ENCODE measurements at places on chromosomes 4 and X. TPM values are rescaled to one million over a fixed set of nuclear protein-coding genes. Genes with fewer than 3 reads are reported as not detected.

DNA sequence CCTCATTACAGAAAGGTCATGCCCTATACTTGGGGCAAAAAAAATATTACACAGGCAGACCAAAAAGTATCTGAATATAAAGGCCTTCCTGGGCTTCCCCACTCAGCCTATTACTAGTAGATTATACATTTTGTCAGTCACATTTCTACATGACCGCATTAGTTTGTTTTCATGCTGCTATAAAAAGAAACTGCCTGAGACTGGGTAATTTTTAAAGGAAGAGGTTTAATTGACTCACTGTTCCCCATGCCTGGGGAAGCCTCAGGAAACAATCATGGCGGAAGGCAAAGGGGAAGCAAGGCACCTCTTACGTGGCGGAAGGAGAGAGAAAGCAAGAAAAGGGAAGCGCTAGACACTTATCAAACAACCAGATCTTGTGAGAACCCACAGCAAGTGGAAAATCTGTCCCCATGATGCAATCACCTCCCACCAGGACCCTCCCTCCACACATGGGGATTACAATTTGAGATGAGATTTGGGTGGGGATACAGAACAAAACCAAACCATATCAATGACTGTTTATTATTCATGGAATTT lies 1312.0 kb downstream of the PCDH7 start:
- H3K4me1 ChIP-seq, result no peaks in the 10 kb centered on the region
- no peaks in the 10 kb centered on the region for H3K36me3 ChIP-seq
- H3K4me3 ChIP-seq, result no peak overlapping the region
- DNase-seq, result no peak

- no peak overlapping the region for H3K27ac ChIP-seq
- H3K4me3 ChIP-seq, result no peak overlapping the region
- no peaks in the 10 kb centered on the region for H3K27me3 ChIP-seq
- no peaks in the 10 kb centered on the region for H3K36me3 ChIP-seq
- DNase-seq, result no peak
These were observed 138.5 kb downstream of the COL4A6 start for GRCh38 chrX:108299704-108300103.

DNA sequence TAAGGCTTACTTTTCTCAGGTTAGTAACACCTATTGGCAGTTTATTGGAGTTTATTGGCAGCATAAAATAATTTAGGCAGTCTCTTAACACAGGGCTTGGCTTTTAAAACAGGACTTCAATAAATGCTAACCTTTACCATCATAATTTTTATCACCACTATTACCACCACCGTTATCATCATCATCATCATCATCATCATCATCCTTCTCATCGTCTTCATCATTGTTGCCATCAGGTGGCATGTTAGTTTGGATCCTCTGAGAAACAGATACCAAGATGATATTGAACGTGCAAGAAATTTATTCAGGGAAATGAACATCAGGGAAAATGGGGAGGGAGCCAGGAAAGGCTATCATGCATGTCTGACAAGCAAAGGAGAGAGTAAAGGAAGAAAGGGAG lies 16.2 kb downstream of the GBA3 start:
- H3K4me3 ChIP-seq, result no peak overlapping the region
- no peak for DNase-seq
- no peaks in the 10 kb centered on the region for H3K27me3 ChIP-seq
- no peak overlapping the region for H3K27ac ChIP-seq
- no peaks in the 10 kb centered on the region for H3K36me3 ChIP-seq

The EPGN gene
- total RNA-seq, result 1.6 TPM

Data from thoracic aorta (tissue), 2 donors.